Spleen (tissue), 13 donors: ENCODE measurements at places on chromosomes 5 and 9.
A peak's percentile ranks its signal among the peaks of the same experiment; 100 is the strongest.

DNA sequence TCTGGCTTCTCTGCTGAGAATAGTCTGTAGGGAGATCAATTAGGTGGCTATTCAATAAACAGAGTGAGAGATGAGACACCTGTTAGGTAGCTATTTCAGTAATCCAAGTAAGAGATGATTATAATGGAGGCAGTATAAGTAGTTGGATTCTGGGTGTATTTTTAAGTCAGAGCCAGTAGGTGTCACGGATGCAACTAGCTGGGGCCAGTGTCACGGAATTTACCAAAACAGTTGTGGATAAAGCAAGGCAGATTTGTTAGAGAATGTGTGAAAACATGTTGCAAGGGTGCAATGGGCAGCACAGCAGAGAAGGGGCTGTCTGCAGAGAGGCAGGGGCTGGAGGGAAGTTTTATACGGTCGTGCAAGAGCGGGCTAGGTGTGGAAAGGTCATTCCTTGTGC lies 114.9 kb downstream of the RASGRF2 start:
- DNase-seq = no peak

GRCh38 chr9:72826996-72827949 lies 125.6 kb downstream of the ALDH1A1 start:
- no peak for DNase-seq

DNA sequence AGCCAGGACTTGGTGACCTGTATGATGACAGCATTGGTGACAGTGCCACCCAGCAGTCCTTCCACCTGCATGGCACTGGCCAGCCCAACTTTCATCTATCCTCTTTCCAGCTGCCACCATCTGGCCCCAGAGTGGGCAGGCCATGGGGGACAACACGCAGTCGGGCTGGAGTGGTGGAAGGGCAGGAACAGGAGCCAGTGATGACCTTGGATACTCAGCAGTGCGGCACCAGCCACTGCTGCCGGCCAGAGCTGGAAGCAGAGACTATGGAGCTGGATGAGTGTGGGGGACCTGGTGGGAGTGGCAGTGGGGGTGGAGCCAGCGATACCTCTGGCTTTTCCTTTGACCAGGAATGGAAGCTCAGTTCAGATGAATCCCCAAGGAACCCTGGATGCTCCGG lies 56.9 kb downstream of the RUSC2 start:
- DNase-seq = no peak

- DNase-seq = no peak
Observed at GRCh38 chr5:115542086-115542485, 2.5 kb downstream of the FEM1C start.

- DNase-seq = no peak
Observed at GRCh38 chr9:83572524-83572923, 34.3 kb upstream of the FRMD3 start.

DNA sequence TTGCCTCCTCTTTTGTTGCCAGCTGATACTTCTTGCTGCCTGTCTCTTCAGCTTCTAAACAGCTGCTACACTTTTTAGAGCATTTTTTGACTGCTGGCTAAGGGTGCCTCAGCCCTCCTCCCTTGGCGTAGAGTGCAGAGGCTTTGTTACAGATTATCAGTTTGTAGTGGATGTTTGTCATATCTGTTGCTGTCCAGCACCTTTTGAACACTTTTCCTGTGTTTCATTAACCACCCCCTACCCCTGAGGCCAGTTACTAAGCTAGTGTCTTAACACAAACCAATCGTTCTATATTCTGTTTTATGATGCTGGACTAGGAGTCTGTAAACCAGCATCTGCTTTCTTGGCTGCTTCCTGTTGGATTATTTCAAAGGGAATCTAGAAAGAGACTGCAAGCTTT lies 441.5 kb downstream of the DNAH5 start:
- DNase-seq = no peak

DNA sequence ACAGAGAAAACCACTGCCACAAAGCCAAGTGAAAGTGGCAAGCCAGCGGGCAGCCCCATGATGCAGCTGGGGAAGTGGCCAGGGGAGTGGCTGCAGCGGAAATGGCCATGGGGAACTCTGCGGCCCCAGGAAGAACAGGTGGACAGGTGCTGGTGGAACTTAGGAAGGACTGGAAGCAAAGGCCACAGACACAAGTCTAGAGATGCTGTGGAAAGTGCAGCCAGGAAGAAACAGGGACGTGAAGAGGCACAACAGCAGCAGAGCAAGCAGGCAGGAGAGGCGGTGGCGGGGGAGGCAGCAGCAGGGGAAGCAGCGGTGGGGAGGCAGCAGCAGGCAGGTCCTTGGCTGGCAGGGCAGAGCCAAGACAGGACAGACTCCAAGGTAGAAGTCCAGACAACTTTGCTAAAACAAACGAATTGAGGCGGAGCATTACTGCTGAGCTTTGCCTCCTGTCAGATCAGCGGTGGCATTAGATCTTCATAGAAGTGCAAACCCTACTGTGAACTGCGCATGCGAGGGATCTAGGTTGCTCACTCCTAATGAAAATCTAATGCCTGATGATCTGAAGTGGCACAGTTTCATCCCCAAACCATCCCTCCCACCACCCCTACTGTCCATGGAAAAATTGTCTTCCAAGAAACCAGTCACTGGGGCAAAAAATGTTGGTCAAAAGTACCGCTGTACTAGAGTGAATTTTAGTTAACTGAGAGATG lies 11.8 kb downstream of the SURF6 start:
- DNase-seq = peak; percentile 44

DNA sequence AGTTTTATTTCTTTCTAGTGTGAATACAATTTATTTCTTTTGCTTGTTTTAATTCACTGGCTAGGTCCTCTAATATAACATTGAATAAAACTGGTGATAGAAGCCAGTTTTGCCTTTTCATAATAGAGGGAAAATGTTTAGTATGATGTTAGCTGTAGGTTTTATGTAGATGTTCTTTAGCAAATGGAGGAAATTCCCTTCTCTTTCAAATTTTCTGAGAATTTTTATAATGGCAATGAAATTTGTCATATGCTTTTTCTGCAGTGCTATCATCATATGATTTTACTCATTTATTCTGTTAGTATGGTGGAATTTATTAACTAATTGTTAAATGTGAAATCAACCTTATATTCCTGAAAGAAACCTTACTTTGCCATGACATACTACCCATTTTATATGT lies 18.1 kb upstream of the MACROH2A1 start:
- no peak for DNase-seq

DNA sequence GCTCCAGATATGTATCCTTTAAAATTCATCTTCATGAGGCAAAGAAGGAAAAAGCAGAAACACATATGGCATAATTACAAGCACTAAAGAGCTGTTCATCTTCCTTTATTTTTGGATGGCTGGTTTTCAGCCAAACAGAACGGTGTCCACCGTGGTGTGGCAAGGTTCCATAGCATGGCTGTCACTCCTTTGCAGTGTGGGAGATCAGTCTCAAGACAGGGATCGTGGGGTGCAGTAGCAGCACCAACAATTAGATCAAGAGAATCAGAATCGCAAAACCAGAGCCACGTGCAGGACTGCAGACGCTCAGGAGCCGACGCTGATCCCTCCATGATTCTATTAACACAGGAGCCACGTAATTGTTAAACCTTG lies 79.5 kb downstream of the SEMA4D start:
- DNase-seq = no peak

GRCh38 chr5:86880344-86880743 lies 262.6 kb downstream of the COX7C start:
- no peak for DNase-seq
